ENCODE measurements at places on chromosomes 2 and 18.

DNA sequence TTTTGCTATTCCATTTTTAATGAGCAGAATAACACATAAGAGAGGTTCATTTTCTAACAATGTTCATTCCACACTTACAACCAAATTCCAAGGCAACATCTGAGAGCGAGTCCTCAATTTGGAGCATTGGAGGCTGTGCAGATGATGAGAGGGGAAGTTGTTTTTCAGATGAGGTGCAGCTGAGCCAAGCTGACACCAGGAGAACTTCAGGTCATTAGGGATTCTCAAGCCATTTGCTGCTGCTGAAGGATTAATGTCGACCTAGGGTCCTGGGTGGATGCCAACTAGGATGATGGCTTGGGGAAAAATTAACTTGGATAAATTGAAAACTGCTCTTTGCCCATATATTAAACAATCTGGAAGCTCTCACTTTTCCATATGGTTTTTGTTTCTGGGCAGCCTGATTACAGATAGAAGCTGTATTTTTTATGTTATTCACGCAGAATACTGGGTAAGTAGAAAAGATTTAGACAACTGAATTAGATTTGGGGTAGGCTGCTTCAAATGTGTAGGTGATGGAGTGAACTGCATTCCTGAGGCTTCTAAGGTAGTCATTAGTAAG is 206.4 kb upstream of the SLC39A10 start:
- DNase-seq = no peak

DNA sequence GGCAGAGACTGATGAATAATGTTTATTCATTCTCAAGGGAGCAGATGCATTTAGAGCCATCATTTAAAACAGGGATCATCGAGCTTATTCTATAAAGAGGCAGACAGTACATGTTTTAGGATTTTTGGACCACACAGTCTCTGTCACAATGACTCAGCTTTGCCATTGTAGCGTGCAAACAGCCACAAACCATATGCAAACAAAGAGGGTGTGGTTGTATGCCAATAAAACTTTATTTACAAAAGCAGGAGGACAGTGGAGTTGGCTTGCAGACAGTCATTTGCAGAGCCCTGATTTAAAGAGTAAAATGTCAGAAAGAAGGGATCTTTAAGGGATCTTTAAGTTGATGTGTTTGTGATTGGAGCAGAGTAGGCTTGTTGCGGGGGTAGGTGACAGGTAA is 51.5 kb downstream of the SMIM21 start:
- DNase-seq = no peak

- peak; percentile 32 for DNase-seq
Measured at GRCh38 chr2:180980943-180981911, 822 bp downstream of the UBE2E3 start.

DNA sequence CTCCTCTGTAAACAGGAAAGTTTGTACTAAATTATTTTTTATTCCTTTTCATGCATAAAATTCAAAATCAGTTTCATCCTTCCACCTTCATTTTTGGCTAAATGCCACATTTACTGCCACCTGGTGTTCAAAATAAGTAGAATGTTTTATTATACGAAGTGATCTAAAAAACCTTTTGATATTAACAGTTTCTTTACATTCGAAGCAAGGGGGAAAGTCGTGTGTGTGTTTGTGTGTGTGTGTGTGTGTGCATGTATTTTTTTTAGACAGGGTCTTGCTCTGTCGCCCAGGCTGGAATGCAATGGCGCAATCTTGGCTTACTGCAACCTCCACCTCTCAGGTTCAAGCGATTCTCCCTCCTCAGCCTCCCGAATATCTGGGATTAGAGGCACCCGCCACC is 9.0 kb upstream of the SCN9A start:
- DNase-seq = no peak

- DNase-seq = no peak
Measured at GRCh38 chr2:119478978-119479295, 45.3 kb downstream of the SCTR start.

GRCh38 chr2:223884399-223884798 is 47.0 kb upstream of the AP1S3 start:
- DNase-seq = no peak

- DNase-seq = no peak
Measured at GRCh38 chr2:190216829-190217228, 102.8 kb downstream of the HIBCH start.

GRCh38 chr2:146305164-146305563 is 1539.7 kb upstream of the ACVR2A start:
- no peak for DNase-seq

DNA sequence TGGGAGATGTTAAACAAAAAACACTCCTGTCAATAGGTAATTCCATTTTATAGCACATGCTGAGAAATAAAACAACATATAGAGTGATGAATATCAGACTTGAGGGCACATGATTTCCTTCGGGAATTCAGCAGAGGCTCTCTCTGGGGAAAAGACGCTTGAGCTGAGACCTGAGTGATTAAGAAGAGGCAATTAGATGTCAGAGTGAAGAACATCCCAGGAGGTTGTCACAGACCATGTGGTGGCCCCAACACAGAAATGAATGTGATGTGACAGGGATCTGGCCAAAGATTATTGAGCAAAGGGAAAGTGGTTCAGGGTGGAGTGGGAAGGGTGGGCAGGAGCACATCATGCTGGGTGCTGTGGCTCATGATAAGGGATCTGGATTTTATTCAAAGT is 254.7 kb downstream of the RAD51AP2 start:
- DNase-seq = no peak

GRCh38 chr2:226600184-226600583 is 199.4 kb downstream of the IRS1 start:
- DNase-seq = no peak

GRCh38 chr2:232466221-232466620 is 10.3 kb downstream of the ALPI start:
- DNase-seq = no peak

DNA sequence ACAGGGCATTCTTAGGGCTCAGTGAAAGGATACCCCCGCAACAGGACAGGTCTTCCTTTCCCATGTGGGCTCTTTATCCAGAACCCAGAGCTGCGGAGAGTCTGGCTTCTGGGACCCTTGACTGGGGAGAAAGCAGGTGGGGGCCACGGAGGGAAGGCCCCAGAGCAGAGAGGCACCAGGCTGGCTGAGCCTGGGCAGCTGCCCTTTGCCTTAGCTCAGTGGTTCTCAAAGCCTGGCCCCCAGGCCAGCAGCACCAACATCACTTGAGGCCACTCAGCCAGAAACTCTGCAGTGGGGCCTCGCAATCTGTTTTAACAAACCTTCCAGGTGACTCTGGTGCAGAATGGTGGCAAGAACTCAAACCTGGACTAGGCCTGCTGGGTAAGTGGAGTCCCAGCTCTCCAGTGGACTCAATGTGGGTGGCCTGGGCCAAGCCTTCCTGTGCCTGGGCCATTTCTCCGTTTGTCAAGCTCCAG is 1.6 kb upstream of the TMEM37 start:
- DNase-seq = no peak

GRCh38 chr2:64374686-64375085 is 79.3 kb upstream of the LGALSL start:
- DNase-seq = no peak

DNA sequence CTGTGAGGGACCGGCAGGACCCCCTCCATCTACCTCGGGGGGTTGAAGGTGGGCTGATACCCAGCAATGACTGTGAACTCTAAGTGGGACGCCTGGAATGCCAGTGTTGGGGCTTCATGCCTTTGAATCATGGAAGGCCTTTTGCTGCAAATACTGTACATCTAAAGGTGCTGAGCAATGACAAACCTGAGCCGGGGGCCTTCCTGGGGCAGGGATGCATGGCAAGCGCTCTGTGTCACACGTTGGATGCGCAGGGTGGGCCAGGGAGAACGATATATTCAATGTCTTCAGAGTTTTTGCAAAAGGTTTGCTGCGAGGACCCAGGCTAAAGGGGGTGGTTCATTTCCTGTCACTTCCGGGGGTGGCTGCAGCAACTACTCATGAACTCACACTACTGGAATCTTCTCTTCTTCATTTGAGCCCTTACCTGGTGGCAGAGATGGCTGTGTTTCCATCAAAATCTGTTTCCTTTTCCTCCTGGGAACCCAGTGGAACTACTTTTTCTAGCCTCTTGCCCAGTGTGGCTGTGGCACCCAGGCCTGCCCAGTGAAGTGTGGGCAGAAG is 24.1 kb upstream of the INHBB start:
- no peak for DNase-seq

GRCh38 chr18:22613058-22613690 is 195.5 kb upstream of the CTAGE1 start:
- DNase-seq = no peak

DNA sequence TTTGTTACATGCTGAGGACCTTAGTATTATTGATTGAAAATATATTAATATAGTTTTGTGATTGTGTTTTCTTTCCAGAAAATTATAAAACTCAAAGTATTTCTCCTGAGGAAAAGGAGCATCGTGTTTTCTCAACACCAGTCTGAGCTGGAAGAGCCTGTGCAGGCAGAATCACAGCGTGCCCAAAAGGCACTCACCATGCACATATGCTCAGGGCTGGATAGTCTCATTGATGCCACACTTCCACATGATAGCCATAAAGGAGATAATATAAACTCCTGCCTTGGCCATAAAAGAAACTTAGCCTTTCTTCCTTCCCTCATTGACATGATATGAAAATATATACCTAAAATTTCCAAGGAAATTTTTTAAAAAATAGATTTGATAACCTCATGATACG is 4.0 kb downstream of the PDE1A start:
- no peak for DNase-seq

GRCh38 chr2:168434146-168434545 is 21.9 kb upstream of the CERS6 start:
- DNase-seq = no peak

DNA sequence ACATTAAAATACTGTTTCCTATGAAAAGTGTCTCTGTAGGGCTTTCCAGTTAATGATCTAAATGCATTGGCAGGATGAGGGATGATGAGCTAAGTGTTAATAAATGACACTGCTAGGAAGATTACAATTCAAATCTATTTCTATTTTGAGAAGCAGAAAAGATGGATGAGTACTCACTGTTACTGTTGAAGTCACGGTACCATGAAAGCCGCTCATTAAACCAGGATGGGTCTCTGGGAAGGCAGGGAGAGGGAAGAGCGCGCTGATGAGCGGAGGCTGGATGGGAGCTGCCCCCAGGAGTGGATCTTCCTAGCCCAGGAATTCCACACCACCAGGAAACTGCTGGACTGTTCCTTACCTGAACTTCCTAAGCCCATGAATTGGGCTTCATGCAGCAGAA is 27.1 kb upstream of the TXNDC2 start:
- DNase-seq = no peak

DNA sequence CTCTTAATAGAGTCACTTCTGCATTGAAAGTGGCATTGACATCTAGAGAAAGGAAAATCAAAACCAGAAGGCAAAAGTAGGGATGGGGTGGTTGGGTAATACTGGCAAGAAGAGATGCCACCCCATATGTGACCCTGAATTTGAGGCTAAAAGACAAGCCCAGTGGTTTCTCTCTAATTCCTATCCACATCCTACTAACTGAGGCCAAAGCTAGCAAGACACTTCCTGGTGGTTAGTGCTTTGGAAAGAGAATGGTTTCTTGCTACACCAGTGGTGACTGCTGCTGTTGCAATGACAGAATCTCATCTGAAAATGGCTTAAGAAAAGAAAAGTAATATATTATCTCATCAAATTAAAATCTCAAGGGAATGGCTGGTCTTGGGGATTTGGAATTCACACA is 640.6 kb downstream of the EPHA4 start:
- no peak for DNase-seq

DNA sequence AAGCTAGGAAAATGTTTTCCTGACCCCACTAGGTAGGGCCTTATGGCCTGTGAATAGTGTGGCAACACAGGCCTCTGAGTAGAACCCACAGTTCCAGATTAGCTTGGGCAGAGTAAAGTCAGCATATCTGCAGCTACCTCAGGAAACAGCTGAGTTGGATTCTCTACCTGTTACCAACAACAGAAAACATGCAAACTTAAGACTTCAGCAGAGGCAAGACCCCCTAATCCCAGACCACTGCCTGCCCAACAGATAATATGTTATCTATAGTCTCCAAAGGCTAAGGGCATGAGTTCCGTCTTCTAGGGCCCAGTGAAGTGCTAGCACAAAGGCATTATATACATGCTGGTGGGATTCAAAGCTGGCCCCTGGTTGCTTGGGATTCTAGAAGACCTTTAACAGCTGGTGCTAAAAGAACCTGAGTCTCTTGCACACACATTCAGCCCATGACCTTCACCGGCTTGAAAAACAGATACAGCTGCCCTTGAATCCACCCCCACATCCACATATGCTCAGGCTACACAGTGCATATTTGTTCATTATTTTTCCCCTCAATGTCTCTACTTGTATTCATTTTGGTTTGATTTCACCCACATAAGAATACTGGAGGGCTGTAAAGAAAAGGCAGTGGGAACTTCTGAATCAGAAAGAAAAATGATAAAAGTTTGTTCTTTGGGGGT is 13.5 kb upstream of the UBXN4 start:
- DNase-seq = no peak

GRCh38 chr18:10135302-10135926 is 221.6 kb downstream of the VAPA start:
- DNase-seq = no peak

Measured in right renal pelvis (tissue), 4 donors.